ENCODE measurements at places on chromosomes 4 and X.

DNA sequence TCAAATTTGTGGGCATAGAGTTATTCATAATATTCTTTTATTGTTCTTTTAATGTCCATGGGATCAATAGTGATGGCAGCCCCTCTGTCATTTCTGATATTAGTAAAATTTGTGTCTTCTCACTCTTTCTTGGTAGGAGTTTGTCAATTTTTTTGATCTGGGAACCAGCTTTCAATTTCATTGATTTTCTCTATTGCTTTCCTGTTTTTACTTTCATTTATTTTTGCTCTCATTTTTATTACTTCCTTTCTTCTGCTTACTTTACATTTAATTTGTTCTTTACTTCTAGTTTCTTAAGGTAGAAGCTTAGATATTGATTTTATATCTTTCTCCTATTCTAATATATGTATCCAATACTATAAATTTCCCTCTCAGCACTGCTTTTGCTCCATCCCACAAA, 40.7 kb downstream of the AWAT2 start:
- H3K4me3 ChIP-seq, result no peak overlapping the region
- DNase-seq, result no peak
- H3K27me3 ChIP-seq, result peaks cover 4% of the 10 kb centered on the region
- peaks cover 13% of the 10 kb centered on the region for H3K4me1 ChIP-seq
- no peak overlapping the region for H3K27ac ChIP-seq

DNA sequence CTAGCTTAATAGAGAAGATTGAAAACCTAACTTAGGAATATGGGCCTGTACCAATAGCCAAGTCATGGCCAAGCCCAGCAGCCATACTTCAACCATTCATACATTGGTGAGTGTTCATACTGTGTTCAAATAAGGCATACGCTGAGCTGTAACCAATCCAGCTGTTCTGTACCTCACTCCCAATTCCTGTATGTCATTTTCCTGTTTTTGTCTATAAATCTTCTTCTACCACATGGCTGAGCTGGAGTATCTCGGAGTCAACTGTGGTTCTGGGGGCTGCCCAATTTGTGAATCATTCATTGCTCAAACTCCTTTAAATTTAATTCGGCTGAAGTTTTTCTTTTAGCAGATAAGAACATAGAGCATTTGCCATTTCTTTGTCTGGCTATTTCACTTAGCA, 195.3 kb upstream of the ANKRD50 start:
- H3K4me1 ChIP-seq, result no peaks in the 10 kb centered on the region
- H3K27me3 ChIP-seq, result no peaks in the 10 kb centered on the region
- H3K27ac ChIP-seq, result no peak overlapping the region
- no peak overlapping the region for H3K4me3 ChIP-seq
- no peaks in the 10 kb centered on the region for H3K36me3 ChIP-seq
- no peak for DNase-seq

- DNase-seq, result no peak
- H3K36me3 ChIP-seq, result peaks cover 9% of the 10 kb centered on the region
- H3K4me3 ChIP-seq, result no peak overlapping the region
- H3K27ac ChIP-seq, result peak overlapping the region; percentile 38
These were observed 50.5 kb upstream of the FAM9C start for GRCh38 chrX:13094828-13095341.

GRCh38 chr4:89420507-89420906, 112.9 kb upstream of the GPRIN3 start:
- no peaks in the 10 kb centered on the region for H3K27me3 ChIP-seq
- no peak overlapping the region for H3K27ac ChIP-seq
- H3K4me1 ChIP-seq, result no peaks in the 10 kb centered on the region
- H3K4me3 ChIP-seq, result no peak overlapping the region
- H3K36me3 ChIP-seq, result no peaks in the 10 kb centered on the region
- no peak for DNase-seq

DNA sequence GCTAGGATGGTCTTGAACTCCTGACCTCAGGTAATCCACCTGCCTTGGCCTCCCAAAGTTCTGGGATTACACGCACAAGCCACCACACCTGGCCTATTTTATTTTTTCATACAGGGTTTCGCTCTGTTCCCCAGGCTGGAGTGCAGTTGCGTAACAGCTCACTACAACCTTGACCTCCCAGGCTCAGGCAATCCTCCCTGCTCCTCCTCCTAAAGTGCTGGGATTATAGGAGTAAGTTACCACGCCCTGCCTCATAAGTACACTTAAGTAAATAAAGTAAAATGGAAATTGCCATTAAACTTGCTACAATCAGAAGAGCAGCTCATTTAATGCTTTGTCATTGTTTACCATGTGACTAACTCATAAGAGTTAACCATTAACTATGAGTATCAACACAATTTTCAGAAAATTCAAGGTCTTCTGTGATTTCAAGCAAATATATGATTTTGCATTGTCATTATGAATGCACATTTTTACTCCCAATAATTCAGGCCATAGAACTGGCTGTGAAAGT, 12.3 kb downstream of the UGDH start:
- DNase-seq, result no peak
- no peak overlapping the region for H3K4me3 ChIP-seq
- no peaks in the 10 kb centered on the region for H3K4me1 ChIP-seq
- no peak overlapping the region for H3K27ac ChIP-seq
- H3K36me3 ChIP-seq, result peaks cover 5% of the 10 kb centered on the region

DNA sequence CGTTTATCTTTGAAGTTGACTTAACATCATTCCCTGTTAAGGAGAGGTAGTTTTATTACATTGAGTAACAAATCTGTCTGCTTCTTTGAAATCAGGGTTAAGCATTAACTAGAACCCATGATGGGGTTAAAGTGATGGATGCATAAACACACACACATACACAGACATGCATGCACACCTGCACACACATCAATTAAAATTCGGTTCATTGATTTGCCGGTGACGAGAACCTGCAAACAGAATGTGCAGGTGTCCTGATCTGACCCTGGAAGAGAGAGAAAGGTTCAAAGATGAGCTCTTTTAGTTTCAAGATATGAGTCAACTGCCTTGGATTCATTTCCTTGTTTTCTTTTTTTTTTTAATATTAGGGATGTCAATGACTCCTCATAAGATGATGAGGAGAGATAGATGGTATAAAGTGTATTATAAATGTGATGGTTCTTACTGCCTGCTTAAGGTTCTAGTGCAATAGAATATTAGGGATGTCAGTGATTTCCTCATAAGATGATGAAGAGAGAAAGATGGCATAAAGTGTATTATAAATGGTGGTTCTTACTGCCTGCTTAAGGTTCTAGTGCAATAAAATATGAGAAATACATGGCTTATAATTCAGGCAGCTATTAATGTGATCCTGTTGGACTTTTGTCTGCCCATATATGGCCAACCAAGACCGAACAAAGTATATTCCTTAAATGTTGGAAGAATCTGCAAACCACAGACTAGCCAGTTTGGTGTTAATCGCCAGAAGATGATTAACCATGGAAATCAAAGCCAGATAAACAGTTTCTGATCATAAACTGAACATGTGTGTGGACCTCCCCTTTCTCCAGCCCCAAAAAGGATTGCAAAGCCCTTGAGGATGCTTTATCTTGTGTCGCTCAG, 14.1 kb upstream of the CD99 start:
- H3K36me3 ChIP-seq, result no peaks in the 10 kb centered on the region
- H3K27ac ChIP-seq, result no peak overlapping the region
- H3K4me1 ChIP-seq, result no peaks in the 10 kb centered on the region
- no peak for DNase-seq
- H3K4me3 ChIP-seq, result no peak overlapping the region

- no peaks in the 10 kb centered on the region for H3K36me3 ChIP-seq
- no peak for DNase-seq
- H3K27me3 ChIP-seq, result no peaks in the 10 kb centered on the region
- peaks cover 4% of the 10 kb centered on the region for H3K4me1 ChIP-seq
- no peak overlapping the region for H3K4me3 ChIP-seq
These were observed 97.0 kb downstream of the MID1IP1 start for GRCh38 chrX:38898261-38898660.

DNA sequence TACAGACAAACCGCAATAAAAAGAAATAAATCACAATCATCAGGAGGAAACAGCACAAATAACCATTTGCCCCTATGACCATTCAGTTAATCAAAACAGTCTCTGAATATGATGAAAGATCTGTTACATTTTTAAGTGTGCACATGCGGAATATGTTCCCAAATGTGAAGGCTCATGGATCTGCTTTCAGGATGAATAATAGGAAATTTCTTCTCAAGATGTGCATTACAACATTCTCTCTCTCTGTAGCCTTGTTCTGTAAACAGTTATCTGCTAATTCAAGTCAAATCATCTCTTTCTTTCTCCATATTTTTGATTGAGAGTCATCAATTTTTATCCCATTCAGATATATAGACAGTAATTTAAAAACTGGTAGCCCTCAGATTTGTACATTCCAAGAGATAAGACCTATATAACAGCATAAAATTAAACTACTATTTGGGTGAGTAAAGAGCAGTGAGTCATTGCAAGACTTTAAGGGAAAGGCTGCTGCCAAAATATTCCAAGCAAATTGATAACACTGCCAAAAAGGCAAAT, 433.9 kb upstream of the ATOH1 start:
- H3K4me1 ChIP-seq, result no peaks in the 10 kb centered on the region
- no peaks in the 10 kb centered on the region for H3K27me3 ChIP-seq

GRCh38 chrX:29687687-29688086, 527.7 kb upstream of the MAGEB2 start:
- H3K27ac ChIP-seq, result no peak overlapping the region
- no peaks in the 10 kb centered on the region for H3K36me3 ChIP-seq
- H3K4me1 ChIP-seq, result no peaks in the 10 kb centered on the region
- no peaks in the 10 kb centered on the region for H3K27me3 ChIP-seq
- H3K4me3 ChIP-seq, result no peak overlapping the region
- DNase-seq, result no peak

DNA sequence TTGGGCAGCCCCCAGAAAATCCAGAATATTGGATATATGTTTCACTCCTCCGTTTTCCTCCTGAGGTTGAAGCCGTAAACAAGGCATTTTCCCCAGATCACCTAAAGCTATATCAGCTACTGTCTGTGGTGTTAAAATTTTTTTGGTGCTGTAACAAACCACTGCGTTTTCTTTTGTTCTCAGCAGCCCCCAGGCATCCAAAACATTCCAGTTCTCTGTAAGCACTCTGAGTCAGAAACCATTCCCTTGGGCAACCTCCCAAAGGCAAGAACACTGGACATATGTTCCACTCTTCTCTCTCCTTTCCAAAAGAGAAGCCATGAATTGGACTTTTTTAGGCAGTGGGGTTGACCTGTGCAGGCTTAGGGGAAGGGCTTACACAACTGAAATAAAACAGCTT, 310.9 kb downstream of the MID1IP1 start:
- H3K36me3 ChIP-seq, result no peaks in the 10 kb centered on the region
- H3K27ac ChIP-seq, result no peak overlapping the region
- H3K4me1 ChIP-seq, result no peaks in the 10 kb centered on the region
- H3K4me3 ChIP-seq, result no peak overlapping the region

GRCh38 chrX:52576946-52577345, 60.1 kb upstream of the XAGE1B start:
- H3K27ac ChIP-seq, result no peak overlapping the region
- peaks cover 3% of the 10 kb centered on the region for H3K27me3 ChIP-seq
- no peaks in the 10 kb centered on the region for H3K4me1 ChIP-seq
- H3K4me3 ChIP-seq, result no peak overlapping the region
- no peak for DNase-seq

- no peaks in the 10 kb centered on the region for H3K36me3 ChIP-seq
- H3K4me1 ChIP-seq, result no peaks in the 10 kb centered on the region
- no peak overlapping the region for H3K4me3 ChIP-seq
- H3K27ac ChIP-seq, result no peak overlapping the region
- no peak for DNase-seq
- H3K27me3 ChIP-seq, result no peaks in the 10 kb centered on the region
These were observed 69.9 kb downstream of the TEX13A start for GRCh38 chrX:105150557-105150956.

DNA sequence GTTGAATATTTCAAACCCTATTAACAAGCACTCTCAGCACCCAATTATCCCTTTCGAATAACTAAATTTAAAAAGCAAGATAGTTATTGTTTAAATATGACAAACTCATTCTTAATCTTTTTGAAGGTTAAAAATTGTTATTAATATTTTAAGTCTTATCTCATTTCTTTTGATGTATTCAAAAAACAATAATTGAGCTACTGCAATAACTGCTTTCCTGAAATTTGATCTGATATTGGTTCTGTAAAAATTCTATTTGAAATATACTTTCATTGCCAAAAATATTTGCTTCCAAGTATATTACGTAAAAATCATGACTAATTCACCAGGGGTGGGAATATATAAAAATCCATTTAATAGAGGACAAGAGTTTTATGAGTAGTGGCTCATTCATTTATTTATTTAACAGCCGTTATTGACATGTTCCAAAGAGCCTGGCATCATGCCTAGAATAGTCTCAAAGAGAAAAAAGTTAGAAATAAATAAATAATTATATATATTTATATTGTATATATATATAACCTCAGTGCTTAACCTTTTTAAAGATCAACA, 34.4 kb downstream of the GLRA3 start:
- H3K4me1 ChIP-seq, result no peaks in the 10 kb centered on the region
- no peak overlapping the region for H3K27ac ChIP-seq
- no peaks in the 10 kb centered on the region for H3K27me3 ChIP-seq
- no peak for DNase-seq
- H3K4me3 ChIP-seq, result no peak overlapping the region
- H3K36me3 ChIP-seq, result no peaks in the 10 kb centered on the region

- H3K4me3 ChIP-seq, result peak overlapping the region; percentile 59
- DNase-seq, result peak; percentile 30
- peaks cover 27% of the 10 kb centered on the region for H3K4me1 ChIP-seq
- H3K27ac ChIP-seq, result no peak overlapping the region
- H3K36me3 ChIP-seq, result no peaks in the 10 kb centered on the region
- peaks cover 83% of the 10 kb centered on the region for H3K27me3 ChIP-seq
These were observed 568 bp downstream of the FHDC1 start for GRCh38 chr4:152936446-152937335.

DNA sequence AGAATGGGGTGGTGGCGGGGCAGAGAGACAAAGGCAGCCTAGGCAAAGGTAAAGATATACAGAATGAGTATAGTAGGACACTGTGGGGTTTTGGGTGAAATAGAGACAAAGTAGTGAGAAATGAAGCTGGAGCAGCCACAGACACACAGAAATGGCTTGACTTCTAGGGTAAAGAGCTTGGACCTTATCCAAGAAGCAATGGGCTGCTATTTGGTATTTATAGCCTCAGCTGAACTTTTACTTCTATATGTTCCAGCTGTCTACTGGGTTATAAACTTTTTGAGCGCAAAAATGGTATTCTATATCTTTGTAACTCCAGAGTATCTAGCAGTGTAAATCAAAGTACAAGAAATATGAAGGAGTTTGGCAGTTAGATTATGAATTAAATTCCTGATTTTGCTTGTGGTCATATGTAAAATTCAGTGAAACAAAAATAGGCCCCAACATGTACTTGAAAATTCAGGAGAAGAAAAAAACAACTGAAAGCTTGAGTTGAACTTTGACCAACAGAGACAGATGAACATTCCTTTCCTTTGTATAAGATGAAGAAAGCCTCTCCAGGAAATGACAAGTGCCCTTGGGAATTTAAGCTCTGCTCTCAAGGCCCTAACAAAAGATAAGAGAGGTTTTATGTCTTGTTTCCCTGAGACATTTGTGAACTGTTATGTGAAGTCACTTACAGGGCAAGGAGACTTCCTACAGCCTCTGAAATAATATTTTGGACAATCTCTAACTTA, 354.1 kb downstream of the CHIC1 start:
- no peaks in the 10 kb centered on the region for H3K4me1 ChIP-seq
- no peaks in the 10 kb centered on the region for H3K27me3 ChIP-seq
- no peaks in the 10 kb centered on the region for H3K36me3 ChIP-seq
- no peak overlapping the region for H3K4me3 ChIP-seq
- DNase-seq, result no peak
